Breast epithelium (tissue), 4 donors: ENCODE measurements at places on chromosomes 12 and 14. TPM values are rescaled to one million over a fixed set of nuclear protein-coding genes. Genes with fewer than 3 reads are reported as not detected.

- H3K27ac ChIP-seq: no peak overlapping the region
- H3K4me1 ChIP-seq: no peaks in the 10 kb centered on the region
- H3K4me3 ChIP-seq: no peak overlapping the region
- no peaks in the 10 kb centered on the region for H3K27me3 ChIP-seq
- no peaks in the 10 kb centered on the region for H3K36me3 ChIP-seq
- DNase-seq: no peak
Measured at GRCh38 chr14:53531156-53531555, 378.0 kb upstream of the DDHD1 start.

- no peak overlapping the region for H3K27ac ChIP-seq
- no peak overlapping the region for H3K4me3 ChIP-seq
- H3K36me3 ChIP-seq: no peaks in the 10 kb centered on the region
- DNase-seq: no peak
Measured at GRCh38 chr12:66665435-66665985, 13.4 kb downstream of the GRIP1 start.

DNA sequence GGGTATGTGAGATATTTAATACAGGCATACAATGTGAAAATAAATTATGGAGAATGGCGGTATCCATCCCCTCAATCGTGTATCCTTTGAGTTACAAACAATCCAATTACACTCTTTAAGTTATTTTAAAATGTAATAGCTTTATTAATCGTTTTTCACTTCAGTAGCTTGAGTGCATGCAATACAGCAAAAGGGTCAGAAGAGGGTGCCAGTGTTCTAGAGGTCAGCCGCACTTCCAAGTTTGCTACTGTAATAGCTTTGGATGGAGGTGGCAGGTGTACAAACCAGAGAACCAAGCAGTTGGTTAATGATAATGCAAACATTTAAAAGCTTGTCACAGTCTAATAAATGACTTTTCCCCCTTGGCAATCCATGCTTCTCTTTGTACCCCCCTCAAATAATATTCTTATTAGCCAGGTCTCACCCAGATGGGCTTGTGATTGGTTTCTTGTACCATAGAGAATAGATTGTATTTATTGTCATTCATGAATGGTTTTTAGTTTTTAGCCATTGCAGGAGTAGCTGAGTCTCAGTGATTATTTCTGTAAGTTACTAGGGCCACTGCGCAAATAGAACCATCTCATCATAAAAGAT is 127.0 kb downstream of the ERC1 start:
- H3K36me3 ChIP-seq: no peaks in the 10 kb centered on the region
- no peak overlapping the region for H3K4me3 ChIP-seq
- no peak overlapping the region for H3K27ac ChIP-seq
- H3K4me1 ChIP-seq: no peaks in the 10 kb centered on the region
- H3K27me3 ChIP-seq: no peaks in the 10 kb centered on the region

- no peaks in the 10 kb centered on the region for H3K4me1 ChIP-seq
- no peak overlapping the region for H3K4me3 ChIP-seq
- H3K36me3 ChIP-seq: no peaks in the 10 kb centered on the region
- DNase-seq: no peak
Measured at GRCh38 chr12:59650588-59651228, 54.9 kb downstream of the SLC16A7 start.

GRCh38 chr12:53352331-53353256 is 16.4 kb upstream of the SP7 start:
- H3K4me1 ChIP-seq: no peaks in the 10 kb centered on the region
- DNase-seq: peak; percentile 78
- H3K4me3 ChIP-seq: no peak overlapping the region
- H3K27me3 ChIP-seq: no peaks in the 10 kb centered on the region
- no peaks in the 10 kb centered on the region for H3K36me3 ChIP-seq

GRCh38 chr14:54446161-54446693 is 5.1 kb upstream of the CNIH1 start:
- no peaks in the 10 kb centered on the region for H3K36me3 ChIP-seq
- no peaks in the 10 kb centered on the region for H3K27me3 ChIP-seq
- no peak overlapping the region for H3K4me3 ChIP-seq
- DNase-seq: peak; percentile 36
- H3K27ac ChIP-seq: peak overlapping the region; percentile 44

DNA sequence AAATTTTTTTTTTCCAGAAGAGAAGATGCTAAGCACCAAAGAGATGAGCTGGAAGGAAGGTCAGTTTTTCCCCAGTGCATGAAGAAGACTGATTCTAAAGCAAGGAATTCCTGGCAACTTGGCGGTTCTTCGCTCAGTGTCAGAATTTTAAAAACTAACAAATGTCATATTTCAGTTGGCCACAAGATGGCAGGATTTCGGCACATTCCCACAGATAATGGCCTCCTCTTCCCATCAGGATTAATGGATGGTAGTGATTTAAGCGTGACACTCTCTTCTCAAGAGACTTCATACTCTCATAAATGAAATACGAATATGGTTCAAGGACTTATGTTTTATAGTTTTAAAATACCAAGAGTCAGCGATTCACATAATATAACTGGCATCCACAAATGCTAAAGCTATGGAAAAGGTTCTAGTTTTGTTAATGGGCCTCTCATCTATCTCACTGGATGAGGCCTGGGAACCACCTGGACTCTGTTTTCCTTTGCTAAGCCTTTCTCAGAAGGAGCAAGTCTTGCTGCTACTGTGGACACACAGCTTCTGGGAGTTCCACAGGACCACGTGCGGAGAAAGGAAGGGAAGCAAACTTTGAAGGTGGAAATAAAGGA is 46.1 kb upstream of the PTPRO start:
- no peak for DNase-seq
- no peaks in the 10 kb centered on the region for H3K36me3 ChIP-seq
- H3K27me3 ChIP-seq: no peaks in the 10 kb centered on the region
- H3K27ac ChIP-seq: no peak overlapping the region
- H3K4me3 ChIP-seq: no peak overlapping the region

- H3K4me1 ChIP-seq: no peaks in the 10 kb centered on the region
- H3K4me3 ChIP-seq: no peak overlapping the region
- no peak for DNase-seq
- no peak overlapping the region for H3K27ac ChIP-seq
- H3K36me3 ChIP-seq: no peaks in the 10 kb centered on the region
- H3K27me3 ChIP-seq: no peaks in the 10 kb centered on the region
Measured at GRCh38 chr12:114448618-114448933, 42.6 kb upstream of the TBX5 start.

GRCh38 chr12:30909349-30910037 is 17.1 kb upstream of the TSPAN11 start:
- no peaks in the 10 kb centered on the region for H3K4me1 ChIP-seq
- H3K27me3 ChIP-seq: no peaks in the 10 kb centered on the region
- no peak overlapping the region for H3K27ac ChIP-seq
- no peaks in the 10 kb centered on the region for H3K36me3 ChIP-seq
- no peak for DNase-seq
- no peak overlapping the region for H3K4me3 ChIP-seq

DNA sequence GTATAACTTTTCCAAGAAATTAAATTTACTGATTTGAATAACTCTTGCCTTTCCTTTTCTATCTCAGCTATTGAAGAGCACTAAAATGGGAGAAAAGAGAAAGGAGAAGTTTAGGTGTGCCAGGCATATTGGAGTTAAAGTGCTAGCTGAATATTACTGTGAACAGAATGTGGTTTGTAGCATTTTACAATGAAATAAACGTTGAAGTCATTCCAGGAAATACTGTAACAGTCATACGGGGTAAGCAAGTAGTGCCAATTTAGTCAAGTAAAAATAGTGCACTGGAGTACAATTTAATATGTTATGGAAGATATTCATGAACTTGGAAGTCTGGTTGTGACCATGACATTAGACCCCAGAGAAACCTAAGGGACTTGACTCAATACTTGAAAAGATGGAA is 62.1 kb downstream of the E2F7 start:
- H3K4me1 ChIP-seq: no peaks in the 10 kb centered on the region
- no peak for DNase-seq
- H3K27ac ChIP-seq: no peak overlapping the region
- no peak overlapping the region for H3K4me3 ChIP-seq
- H3K36me3 ChIP-seq: no peaks in the 10 kb centered on the region
- no peaks in the 10 kb centered on the region for H3K27me3 ChIP-seq

- H3K27ac ChIP-seq: peak overlapping the region; percentile 48
- no peak overlapping the region for H3K4me3 ChIP-seq
- H3K27me3 ChIP-seq: no peaks in the 10 kb centered on the region
- H3K36me3 ChIP-seq: no peaks in the 10 kb centered on the region
- no peaks in the 10 kb centered on the region for H3K4me1 ChIP-seq
Measured at GRCh38 chr14:92475451-92476187, 38.0 kb upstream of the RIN3 start.

DNA sequence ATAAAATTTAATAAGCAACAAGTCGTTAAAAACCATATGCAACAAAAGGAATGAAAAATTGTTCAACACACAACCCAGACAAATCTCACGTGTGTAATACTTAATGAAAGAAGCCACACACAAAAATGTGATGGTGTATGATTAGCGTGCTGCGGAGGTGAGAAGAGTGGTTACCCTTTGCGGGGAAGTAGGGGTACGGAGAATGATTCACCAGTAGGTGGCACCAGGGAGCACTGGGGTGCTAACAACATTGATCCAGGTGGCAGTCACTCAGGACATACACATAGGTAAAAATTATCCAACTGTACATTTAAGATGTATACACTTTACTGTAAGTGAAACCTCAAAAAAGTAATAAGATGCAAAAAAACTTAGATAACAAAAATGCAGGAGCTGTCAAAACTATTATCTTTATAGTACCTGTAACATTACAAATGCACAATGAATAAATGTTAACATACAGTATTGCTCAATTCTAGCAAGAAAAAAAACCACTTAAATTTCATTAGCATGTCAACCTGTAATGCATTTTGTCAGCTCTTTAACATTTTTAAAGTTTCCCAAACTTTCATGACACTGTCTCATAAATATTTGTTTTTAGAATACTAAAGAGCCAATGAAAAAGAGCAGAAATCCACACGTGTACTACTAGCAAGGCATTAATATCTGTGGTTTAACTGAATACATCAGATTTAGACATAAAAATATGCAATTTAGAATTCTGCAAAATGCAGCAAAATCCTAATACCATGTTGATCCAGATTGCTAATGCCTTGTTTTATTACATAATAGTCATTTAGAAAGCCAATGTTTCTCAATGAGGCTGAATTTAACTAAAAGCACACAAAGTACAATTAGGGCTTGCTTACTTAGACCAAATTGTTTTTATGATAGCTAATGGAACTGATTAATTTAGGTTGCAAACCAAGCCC is 46.7 kb downstream of the TMCC3 start:
- H3K36me3 ChIP-seq: no peaks in the 10 kb centered on the region
- no peak for DNase-seq
- no peak overlapping the region for H3K4me3 ChIP-seq
- H3K27me3 ChIP-seq: no peaks in the 10 kb centered on the region
- no peaks in the 10 kb centered on the region for H3K4me1 ChIP-seq
- H3K27ac ChIP-seq: no peak overlapping the region

DNA sequence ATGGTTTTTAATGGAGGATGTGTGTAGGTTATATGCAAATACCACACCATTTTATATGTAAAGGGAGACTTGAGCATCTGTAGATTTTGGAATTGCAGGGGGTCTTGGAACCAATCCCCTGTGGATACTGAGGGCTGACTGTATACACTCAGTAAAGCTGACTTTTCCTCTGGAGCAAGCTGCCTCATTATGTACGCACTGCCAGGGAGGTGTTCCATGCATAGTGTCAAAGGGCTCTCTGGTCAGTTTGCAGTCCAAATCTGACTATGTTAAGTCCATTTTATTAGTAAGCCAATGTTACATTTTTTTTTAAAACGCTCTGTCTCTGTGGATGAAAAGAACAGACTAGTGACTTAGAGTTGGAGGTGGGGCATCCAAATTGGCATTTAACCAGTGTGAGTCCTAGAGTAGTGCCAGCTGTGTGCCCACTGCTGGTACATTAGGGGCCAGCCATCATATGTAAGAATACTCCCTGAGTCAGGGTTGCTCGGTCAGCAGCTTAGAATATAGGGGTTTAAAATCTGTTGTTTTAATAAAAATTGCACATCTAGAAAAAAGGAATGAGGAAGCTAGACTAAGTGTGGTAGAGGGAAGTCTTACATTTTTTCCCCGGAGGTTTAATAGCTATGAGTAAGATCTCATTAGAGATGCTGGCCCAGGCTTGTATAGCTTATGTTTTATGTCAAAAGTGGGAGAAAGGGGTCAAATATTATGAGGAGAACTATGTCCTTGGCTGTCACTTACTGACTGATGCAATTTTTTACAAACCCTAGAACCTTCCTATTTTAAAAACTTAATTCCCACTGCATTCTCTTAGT is 87.0 kb downstream of the TESC start:
- H3K4me1 ChIP-seq: no peaks in the 10 kb centered on the region
- H3K27me3 ChIP-seq: no peaks in the 10 kb centered on the region
- no peak overlapping the region for H3K27ac ChIP-seq
- no peak for DNase-seq
- no peaks in the 10 kb centered on the region for H3K36me3 ChIP-seq
- H3K4me3 ChIP-seq: no peak overlapping the region

DNA sequence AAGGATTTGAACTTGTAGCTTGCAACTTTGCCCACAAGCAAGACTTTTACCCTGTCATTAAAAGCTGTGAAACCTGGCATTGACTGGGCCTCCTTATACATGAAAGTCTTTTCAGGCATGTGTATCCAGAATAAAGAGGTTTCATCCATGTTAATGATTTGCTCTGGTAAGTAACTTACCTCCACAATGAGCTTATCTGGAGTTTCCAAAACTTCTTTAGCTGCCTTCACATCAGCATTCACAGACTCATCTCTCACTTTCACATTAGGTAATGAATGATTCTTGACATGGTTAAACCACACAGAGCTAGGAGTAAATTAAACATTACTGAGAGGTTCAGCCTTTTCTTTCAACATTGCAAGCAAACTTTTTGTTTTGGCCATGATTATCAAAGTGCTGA is 234.4 kb upstream of the CLEC14A start:
- H3K27ac ChIP-seq: no peak overlapping the region

DNA sequence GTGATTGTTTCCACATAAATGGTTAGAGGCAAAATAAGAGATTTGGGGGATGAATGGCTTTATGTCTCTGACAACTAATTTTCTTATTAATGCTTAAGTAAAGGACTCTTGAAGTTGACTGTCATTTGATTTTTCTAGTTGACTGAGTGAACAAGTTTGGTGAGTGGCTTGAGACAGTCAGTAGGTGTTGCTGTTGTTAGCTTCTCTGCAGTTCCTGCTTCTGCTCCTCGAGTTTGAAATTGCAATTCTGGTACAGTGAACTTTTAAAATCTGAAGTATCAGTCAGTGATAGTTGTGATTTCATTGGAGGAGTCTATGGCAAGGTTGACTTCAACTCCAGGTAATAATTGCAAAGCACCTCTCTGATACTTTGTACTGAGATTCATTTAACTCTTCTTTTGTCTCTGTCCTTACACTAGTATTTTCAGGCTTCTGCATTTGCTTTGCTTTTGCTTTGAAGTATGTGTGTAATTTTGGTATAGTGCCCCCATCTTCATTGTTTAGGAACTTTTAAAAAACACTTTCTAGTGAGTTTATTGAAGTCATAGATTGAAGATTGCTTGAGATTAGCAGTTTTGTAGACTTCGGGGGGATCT is 415.5 kb downstream of the PCNX1 start:
- H3K4me3 ChIP-seq: peak overlapping the region; percentile 0
- no peaks in the 10 kb centered on the region for H3K27me3 ChIP-seq
- no peak for DNase-seq
- no peaks in the 10 kb centered on the region for H3K36me3 ChIP-seq

CMAS gene
- 26.5 TPM for total RNA-seq

DGLUCY gene
- total RNA-seq: 34.4 TPM

NKX2-1 gene
- not detected for total RNA-seq

UBR7 gene
- total RNA-seq: 21.0 TPM

CCDC198 gene
- total RNA-seq: not detected

SMCO2 gene
- not detected for total RNA-seq
